Epithelial cell of proximal tubule (primary cell): ENCODE measurements at places on chromosomes 12 and 14. TPM values are rescaled to one million over a fixed set of nuclear protein-coding genes. Genes with fewer than 3 reads are reported as not detected.

DNA sequence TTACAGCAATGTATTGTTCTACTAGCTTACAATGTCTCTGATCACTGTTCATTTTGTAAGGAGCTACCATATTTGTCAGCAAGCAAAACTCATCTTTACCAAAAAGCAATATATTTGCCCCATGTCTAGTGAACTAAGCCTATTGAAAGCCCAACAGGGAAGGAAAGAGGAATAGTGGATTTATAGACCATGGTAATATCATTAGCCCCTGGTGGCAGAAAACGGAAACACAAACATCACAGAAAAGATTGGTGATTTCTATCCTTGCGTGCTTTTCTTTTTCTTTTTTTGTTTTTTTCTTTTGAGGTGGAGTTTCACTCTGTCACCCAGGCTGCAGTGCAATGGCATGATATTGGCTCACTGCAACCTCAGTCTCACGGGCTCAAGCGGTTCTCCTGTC lies 1562.4 kb upstream of the TMEM132C start:
- no peak for DNase-seq

DNA sequence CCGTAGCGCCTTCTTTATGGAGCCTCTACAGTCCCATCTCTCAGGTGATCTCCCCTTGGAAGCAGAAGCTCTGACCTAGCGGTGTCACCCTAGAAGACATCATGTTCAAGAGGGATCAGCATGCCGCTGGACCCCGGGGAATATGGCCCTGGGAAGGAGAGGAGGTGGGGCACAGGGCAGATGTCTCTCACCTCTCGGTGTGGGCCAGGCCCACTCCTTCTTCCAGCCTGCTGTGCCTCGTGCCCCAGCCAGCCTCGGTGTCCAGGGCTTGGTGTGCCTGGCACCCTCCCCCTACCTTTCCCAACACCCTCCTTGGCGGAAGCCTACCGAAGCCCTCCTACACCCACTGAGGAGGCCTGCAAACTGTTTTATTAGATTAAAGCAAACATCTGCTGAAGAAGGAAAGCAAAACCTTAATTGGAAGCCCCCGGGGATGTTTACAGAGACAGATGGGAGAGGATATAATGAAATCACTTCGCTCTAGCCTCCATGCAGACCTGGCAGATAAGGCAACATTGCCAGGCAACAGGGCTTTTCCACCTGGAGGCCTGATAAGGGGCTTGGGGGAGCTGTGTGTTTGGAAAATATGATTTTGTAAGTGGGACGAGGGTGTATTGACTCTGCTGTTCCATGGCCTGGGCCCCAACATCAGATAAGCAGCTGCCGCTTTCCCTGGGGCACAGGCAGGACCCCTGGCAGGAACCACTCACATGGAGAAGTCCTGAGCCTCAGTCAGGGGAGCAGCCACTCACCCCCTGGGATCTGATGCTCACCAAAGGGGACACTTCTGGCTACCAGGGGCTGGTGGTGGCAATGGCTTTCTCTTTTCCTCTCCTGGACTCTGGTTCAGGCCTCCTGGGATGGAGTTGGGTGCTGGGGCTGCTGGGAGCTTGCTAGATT lies 5.7 kb upstream of the CHGA start:
- DNase-seq: no peak

- no peak for DNase-seq
Observed at GRCh38 chr12:27754795-27755194, 25.2 kb upstream of the KLHL42 start.

- no peak for DNase-seq
Observed at GRCh38 chr12:77980782-77981181, 150.1 kb downstream of the NAV3 start.

The C1R gene
- 2.1 and 2.5 TPM in 2 replicates for total RNA-seq
